ENCODE measurements at places on chromosomes 2 and 18. TPM values are rescaled to one million over a fixed set of nuclear protein-coding genes. Genes with fewer than 3 reads are reported as not detected.

Gene CDH7
- total RNA-seq: under 0.01 TPM

Gene MFSD2B
- 0.61 TPM for total RNA-seq

Gene LRRTM1
- total RNA-seq: not detected

Gene GAL3ST2
- total RNA-seq: not detected

Gene STK17B
- total RNA-seq: 28.7 TPM

Gene SERPINB13
- not detected for total RNA-seq

Gene CAPN13
- total RNA-seq: not detected

Gene LIPG
- 88.9 TPM for total RNA-seq

Gene FKBP1B
- 23.1 TPM for total RNA-seq

Gene CRYGD
- not detected for total RNA-seq

Gene ERFE
- total RNA-seq: 0.30 TPM

Gene TCF23
- total RNA-seq: not detected

Gene TCF7L1
- total RNA-seq: 2.3 TPM

Gene PRSS56
- not detected for total RNA-seq

Gene IL1B
- total RNA-seq: 0.61 TPM

Gene TRABD2A
- 1.1 TPM for total RNA-seq

Gene CD8A
- total RNA-seq: not detected

Gene CDH19
- not detected for total RNA-seq

Gene HNMT
- 10.4 TPM for total RNA-seq

Gene HOXD4
- total RNA-seq: 0.65 TPM

All from epithelial cell of umbilical artery (primary cell).